ENCODE measurements at places on chromosomes 5 and 9.
A peak's percentile ranks its signal among the peaks of the same experiment; 100 is the strongest.

DNA sequence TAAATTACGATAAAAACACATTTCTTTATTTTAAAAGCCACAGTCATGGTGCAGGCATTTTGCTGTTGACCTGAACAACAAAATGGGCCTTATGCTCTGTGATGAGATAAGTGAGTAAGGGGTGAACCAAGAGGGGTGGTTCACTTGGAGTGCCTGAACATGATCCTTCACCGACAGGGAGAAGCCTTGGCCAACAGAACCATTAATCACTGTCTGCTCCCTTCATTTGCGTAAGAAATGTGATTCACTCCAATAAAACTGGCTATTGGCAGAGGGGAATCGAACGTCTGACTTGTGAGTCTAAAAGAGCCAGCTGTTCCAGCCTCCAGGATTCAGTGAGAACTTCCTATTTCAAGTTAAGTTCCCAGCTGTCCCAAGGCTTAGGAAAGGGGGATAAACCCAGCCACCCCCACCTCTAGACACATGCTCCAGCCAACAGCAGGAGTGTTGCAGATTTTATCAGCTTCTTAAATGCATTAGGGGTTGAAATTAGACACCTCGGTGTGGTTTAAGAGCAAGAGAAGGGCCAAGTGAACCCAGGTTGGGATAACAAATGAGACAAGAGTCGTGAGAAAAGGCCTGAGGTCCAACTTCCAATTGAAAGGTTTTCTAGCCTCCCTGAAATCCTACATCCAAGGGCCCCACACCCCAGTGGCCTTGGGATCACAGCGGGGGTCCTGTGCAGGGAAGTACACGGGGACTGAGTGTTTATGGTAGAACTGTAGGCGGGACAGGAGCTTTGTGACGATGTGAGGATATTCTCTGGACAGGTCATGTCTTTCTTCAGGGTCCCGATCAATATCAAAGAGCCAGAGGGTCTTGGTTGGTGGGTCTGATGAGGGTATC lies 131.4 kb upstream of the LHFPL2 start:
- DNase-seq = no peak

DNA sequence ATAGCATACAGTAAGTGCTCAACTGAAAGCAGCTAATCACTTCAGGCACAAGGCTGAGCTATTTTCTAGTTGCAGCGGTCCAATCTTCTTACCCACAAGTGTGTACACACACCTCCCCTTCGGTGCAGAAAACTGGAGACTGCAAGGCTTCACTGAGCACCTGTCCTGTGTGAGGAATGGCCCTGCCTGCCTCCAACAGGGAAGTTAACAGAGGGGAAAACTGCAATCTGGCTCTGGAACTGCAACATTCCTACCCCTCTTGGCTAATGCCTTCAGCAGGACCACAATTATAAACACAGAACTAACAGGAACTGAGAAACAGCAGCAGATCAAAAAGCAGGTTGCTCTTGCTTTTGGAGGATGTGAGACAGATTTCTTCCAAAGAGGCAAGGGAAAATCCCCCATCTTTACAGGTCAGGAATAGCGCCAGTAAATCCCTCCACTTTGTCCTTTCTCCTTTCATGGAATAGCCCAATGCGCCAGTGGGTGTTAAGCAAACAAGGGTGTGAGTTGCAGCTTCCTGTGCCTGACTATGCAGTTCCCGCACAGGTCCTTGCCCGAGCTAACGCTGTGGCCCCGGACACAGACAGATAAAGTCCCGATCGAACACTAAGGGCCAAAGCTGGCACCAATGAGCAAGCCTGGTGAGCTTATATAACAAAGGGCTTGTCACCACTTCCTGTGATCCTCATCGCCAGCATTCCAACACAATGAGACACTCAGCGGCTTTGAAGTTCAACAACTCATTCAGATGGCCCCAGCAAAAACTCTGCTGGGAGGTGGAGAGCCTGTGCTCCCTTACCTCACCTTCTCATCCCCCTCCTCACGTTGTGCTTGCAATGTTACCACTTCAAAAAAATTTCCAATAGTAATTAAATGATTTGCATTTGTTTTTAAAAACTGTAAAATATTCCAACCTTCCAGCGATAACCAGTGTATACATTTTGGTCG lies 21.5 kb downstream of the SHB start:
- no peak for DNase-seq

- no peak for DNase-seq
These were observed 69.2 kb downstream of the MARCHF3 start for GRCh38 chr5:126961128-126961527.

GRCh38 chr5:172151661-172152210 lies 36.3 kb downstream of the STK10 start:
- DNase-seq = no peak

DNA sequence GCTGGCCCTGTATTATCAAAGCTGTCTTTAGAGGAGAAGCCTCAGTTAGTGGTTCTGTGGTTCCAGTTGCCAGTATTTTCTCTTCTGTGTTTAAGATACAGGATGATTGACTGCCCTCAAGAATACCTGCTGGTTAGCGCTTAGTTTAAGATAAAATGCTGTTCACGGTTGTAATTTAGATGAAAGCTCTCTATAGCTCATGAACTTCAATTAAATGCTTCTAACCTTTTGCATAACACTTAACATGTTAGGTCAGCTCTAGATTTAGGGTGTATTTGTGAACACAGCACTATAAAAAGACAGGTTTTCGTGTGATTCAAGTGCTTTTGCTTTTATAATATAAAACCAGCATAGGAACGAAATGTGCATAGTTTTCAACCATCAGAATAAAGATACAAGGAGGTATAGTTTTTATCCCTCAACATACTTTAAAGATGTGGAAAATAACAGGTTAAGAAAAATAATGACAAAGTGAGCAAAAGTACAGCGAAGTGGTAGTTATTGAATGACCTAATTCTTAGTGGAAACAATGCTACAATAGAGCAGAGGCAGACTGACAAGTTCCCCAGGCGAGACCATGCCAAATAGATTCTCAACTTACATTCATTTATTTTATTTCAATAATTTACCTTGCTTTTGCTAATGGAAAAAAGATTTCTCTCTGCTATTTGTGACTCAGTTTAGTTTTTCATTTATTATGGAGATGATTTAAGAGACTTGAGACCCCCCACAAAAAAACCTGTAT lies 602.6 kb upstream of the DMAC1 start:
- no peak for DNase-seq

GRCh38 chr5:136309932-136310598 lies 55.3 kb downstream of the TRPC7 start:
- no peak for DNase-seq

DNA sequence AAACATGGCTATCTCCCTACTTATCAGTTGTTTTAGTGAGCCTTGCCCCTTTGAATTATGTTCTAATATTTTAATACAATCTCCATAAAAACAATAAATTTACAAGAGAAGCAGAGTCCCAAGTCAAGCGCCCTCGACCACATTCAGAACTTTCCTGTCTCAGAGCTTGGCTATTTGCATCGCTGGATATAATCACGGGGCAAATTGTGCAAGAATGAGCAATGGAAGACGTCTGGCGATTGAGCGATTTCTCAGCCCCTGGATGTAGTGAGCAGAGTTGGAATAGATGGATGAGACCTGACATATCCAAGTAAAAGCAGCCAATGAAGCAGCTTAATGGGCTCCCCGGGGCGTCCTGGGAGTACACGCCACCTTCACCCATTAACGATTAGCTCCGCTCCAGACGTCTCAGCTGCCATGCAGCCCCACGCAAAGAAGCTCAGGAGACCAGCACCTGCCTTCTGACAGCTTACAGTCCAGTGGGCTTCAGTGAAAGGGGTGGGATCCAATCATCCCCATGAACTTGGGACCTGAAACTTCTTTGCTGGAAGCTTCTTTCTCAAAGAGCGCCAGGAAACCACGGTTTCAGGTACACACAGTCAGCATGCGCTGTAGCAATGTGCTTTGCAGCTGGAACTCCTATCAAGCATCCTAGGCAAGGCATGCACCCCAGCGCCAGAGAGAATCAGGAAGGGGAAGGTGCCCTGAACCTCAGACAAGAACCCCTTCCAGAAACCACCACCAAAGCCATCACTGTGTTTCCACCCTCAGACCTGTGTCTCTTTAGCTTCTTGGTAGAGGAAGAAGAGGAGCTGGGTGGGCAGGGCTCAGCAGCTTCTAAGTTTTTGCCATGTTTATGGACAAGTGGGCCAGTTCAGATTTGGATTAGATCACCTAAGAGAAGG lies 92.0 kb upstream of the IRX4 start:
- DNase-seq = no peak

GRCh38 chr5:148730270-148730669 lies 75.9 kb upstream of the HTR4 start:
- no peak for DNase-seq

DNA sequence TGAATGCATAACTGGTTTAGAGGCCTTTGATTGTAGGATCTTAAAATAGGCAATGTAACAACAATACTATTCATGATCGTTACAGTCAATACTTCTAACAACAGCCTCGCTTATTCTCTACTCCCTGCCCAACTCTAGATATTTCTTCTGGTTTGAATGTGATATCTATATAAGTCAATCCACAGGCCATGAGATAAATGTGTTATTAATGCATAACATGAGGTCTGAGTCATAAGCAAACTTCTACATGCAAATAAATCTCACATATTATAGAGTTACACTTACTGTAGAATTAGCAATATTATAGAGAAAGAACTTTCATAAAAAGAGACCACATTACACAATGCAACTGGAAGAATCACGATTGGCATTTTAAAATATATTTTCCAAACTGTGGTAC lies 2.9 kb upstream of the ALDOB start:
- no peak for DNase-seq

DNA sequence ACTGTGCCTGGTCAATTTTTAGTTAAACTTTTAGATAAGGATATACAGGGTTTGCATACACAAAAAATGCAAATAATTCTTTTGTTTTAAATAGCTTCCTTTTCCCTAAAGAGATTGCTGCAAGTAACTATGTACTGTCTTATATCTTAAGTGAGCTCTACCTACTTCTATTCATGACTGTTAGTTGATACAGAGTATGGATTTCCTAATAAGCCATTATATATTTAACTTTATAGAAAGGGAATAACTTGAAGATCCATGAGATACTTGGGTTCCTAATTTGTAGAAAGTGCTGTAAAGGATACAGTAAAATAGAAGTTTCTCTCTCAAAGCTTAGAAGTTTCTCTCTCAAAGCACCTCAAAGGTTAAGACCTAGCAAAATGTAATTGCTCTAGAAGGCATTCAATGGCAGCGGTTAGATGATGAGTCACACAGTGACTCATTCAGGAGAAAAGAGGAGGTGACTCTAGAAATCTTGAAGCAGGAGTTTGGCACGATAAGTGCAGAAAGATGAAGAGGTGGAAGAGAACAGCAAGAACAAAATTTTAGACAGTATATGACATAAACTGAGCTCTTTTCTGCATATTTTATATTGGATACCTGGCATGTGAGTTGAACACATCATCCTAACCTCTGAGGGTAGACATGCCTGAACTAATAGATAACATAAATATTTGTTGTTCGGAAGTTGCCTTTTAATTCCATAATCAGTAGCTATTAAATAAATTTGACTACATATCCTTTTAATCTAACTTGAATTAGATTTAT lies 5.5 kb upstream of the DNAJC21 start:
- DNase-seq = no peak

- DNase-seq = peak; percentile 18
These were observed 63.9 kb downstream of the C9orf152 start for GRCh38 chr9:110143950-110144545.

- DNase-seq = no peak
These were observed 356.3 kb downstream of the BNC2 start for GRCh38 chr9:16514131-16514530.

GRCh38 chr5:95718203-95718602 lies 12.9 kb upstream of the RHOBTB3 start:
- DNase-seq = no peak

DNA sequence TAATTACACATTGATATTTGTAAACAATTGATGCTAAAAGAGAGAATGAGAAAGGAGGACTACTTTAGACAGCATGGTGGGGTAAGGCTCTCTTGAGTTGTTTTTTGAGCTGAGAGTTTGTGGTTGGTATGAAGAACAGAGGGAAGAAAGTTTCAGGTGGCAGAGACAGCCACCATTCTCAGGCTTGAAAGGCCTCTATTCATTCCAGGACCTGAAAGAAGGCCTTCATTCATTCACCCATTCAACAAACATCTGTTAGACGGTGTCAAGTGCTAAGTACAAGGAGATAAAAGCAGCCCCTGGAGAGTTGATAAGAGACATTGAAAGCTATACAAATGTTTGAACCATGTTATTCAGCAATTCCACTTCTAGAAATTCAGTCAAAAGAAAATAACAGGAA lies 21.7 kb upstream of the ADAM19 start:
- no peak for DNase-seq

DNA sequence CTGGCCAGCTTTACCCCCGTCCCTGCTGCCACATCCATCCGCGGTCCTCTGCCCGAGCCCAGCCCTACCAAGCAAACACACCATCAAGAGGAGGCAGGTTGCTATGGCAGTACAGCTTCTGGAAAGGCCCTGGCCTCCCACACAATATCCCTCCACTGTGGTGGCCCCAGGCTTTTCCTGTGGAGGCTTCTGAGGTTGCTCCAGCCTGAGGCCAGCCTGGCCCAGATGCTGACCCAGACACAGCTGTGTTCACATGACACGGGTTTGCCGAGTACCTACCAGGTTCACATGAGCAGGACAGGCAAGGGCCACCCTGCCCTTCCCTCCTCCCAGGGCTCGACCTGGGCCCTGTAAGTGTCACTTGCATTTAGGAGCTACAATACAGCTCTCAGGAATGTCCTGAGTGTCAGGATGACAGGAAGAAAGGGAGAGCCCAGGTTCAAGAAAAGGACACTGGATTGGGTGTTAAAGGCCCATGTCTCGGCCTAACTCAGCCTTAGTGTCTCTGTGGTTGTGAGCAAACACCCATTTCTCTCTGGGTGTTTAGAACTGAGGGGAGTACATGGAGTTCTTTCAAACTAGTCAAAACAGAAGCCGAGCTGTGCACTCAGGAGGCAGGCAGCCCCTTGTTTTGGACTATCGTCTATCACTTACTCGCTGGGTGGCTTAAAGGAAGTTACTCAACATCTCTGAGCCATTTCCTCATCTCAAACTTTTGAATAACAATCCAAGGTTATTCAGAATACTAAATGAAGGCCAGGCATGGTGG lies 40.2 kb downstream of the NAIF1 start:
- peak; percentile 60 for DNase-seq

DNA sequence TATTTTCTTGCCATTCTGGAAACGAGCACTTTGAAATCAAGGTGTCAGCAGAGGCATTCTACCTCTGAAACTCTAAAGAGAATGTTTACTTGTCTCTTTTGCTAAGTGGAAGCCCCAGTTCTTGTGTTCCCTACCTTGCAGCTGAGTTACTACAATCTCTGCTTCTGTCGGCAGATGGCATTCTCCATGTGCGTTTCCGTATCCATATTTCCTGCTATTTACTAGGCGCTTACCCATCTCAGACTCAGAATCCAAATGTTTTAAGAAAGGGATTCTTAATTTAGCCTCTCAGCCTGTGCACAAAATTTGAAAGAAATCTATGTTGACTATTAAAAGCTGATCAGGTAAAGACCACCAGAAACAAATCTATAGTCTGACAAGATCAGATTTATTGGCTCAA lies 221.3 kb upstream of the FTMT start:
- DNase-seq = no peak

Measured in T-cell (primary cell).